ENCODE measurements at places on chromosomes 13 and 19. TPM values are rescaled to one million over a fixed set of nuclear protein-coding genes. Genes with fewer than 3 reads are reported as not detected.

GRCh38 chr13:101065329-101065728 is 351.0 kb downstream of the NALCN start:
- no peak for DNase-seq

DNA sequence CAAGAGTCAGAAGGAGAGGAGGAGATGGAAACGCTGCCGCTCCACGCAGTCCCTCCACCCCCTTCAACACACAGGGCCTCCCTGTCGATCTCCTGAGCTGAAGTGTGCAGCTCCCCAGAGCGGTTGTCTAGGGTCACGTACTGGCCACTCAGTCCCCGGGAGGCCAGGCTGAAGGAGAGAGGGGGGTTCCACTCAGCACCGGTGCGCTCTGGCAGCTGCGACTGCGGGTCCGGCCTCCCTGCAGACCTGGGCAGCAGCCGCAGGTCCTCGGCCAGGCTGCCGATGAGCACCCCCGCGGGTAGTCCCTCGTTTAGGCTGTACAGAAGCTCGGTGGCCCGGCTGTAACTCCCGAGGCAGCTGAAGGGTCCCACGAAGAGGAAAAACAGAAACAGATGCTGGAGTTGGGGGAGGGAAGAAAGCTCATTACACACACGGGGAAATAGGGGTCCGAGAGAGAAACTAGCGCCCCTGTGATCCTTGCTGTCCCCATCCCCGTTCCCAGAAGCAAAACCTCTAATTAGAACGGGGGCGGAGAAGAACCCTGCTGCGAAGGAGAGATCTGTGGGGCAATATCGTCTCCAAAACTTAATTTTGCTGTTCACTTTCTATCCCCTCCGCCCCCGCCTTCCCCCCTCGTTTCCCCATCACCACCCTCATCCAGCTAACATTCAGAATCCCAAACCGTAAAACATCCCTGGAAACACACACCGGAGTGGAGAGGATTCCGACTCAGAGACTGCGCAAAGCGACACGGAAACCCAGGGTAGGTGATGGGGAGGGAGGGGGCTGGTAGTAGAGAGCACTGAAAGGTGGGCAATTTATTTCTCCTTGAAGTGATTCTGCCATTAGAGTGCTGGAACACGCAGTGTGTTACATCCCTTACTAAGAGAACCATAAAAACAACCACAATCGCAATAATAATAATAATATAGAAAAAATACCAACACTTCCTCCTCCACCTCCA is 1.8 kb downstream of the PCDH20 start:
- peak; percentile 14 for DNase-seq

- DNase-seq: no peak
These were observed 9.0 kb upstream of the MYDGF start for GRCh38 chr19:4678881-4679790.

Gene VWA8
- 26.9 TPM for total RNA-seq

GRCh38 chr19:51120160-51120559 is 4.5 kb upstream of the SIGLEC9 start:
- DNase-seq: no peak

- no peak for DNase-seq
These were observed 14.2 kb upstream of the PTBP1 start for GRCh38 chr19:782878-783668.

Gene ANKLE1
- 6.4 TPM for total RNA-seq

Gene LNX2
- 33.7 TPM for total RNA-seq

- no peak for DNase-seq
These were observed 362.6 kb downstream of the KLF5 start for GRCh38 chr13:73421310-73421912.

Gene RANBP3
- total RNA-seq: 99.9 TPM

DNA sequence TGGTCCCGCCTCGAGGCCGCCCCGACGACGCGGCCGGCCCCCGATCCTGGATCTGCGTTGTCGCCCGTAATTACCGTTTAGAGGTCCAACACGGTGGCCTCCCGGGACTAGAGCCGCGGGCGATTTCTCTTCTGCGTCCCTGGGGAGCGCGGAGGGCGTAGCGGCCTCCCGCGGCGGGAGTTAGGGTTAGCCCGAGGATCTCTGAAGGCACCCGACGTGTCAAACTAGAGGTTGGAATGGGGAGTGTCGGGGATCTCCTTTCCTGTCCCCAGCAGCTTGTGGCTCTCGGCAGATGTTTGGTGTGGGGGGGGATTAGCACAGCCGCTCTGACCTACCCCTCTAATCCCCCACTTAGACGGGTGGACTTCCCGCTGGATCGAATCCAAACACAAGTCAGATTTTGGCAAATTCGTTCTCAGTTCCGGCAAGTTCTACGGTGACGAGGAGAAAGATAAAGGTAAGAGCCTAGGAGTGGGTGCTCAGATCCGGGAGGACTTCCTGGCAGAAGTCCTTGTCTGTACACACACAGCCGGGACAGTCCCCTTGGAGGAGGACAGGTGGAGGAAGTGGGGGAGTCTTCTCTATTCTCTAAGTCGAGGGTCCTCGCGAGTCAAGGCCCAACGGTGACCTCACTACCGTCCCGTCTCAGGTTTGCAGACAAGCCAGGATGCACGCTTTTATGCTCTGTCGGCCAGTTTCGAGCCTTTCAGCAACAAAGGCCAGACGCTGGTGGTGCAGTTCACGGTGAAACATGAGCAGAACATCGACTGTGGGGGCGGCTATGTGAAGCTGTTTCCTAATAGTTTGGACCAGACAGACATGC is 581 bp downstream of the CALR start:
- no peak for DNase-seq

DNA sequence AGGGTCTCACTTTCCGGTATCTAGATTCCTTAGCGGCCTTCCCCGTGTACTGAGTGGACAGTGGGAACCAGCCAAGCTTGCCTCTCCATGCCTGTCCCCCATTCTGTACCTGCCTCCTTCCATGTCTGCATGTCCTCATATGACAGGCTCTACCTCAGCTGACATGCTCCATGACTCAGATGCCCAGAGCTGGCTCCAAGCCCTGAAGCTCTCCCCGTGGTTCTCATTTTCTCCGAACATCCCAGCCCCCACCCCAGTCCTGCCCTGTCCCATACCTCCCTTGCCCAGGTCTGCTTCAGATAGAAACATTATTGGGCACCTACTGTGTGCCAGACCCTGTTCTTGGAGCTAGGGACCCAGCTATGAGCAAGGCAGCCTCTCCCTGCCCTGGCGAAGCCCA is 17.1 kb upstream of the SHFL start:
- DNase-seq: no peak

Gene ZNF549
- 11.6 TPM for total RNA-seq

GRCh38 chr13:77863144-77863543 is 55.5 kb downstream of the EDNRB start:
- DNase-seq: no peak

DNA sequence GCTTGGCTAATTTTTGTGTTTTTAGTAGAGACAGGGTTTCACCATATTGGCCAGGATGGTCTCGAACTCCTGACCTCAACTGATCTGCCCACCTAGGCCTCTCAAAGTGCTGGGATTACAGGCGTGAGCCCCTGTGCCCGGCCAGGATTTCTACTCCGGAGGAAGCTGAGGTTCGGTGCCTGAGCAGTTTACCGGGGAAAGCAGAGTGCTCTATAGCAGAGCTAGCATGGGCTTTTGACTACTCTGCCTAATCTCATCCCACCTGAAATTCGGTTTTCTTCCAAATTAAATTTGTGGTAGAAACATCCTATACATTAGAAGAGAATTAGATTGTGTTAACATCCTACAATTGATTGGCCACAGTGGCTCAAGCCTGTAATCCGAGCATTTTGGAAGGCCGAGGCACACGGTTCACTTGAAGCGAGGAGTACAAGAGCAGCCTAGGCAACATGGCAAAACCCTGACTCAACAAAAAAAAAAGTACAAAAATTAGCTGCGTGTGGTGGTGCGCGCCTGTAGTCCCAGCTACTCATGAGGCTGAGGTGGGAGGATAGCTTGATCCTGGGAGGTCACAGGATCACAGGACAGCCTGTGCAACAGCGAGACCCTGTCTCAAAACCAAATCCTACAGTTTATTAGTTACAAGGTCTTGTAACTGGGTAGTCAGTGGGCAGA is 1.6 kb downstream of the RPL13A start:
- no peak for DNase-seq

- no peak for DNase-seq
These were observed 18.8 kb downstream of the RFX1 start for GRCh38 chr19:13987101-13987890.

DNA sequence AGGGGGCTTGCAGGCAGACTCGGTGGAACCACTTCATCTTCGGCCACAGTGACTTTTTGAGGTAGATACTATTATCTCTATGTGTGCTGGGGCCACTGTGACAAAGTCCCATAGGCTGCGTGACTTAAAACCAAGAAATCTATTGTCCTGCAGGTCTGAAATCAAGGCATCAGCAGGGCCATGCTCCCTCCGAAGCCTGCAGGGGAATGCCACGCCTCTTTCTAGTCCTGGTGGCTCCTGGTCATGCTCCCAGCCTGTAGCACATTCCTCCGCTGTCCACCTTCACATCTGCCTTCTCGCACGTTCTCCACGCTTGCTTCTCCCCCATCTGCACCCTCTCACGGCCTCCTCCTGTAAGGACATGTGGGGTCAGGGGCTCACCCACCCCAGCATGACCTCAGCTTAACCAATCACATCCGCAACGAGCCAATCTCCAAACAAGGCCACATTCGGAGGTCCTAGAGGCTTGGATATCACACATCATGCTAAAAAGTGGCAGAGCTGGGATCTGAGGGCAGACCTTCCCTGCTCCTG is 21.0 kb upstream of the RAB20 start:
- DNase-seq: no peak

- DNase-seq: no peak
These were observed 29.0 kb upstream of the MIER2 start for GRCh38 chr19:373391-374182.

DNA sequence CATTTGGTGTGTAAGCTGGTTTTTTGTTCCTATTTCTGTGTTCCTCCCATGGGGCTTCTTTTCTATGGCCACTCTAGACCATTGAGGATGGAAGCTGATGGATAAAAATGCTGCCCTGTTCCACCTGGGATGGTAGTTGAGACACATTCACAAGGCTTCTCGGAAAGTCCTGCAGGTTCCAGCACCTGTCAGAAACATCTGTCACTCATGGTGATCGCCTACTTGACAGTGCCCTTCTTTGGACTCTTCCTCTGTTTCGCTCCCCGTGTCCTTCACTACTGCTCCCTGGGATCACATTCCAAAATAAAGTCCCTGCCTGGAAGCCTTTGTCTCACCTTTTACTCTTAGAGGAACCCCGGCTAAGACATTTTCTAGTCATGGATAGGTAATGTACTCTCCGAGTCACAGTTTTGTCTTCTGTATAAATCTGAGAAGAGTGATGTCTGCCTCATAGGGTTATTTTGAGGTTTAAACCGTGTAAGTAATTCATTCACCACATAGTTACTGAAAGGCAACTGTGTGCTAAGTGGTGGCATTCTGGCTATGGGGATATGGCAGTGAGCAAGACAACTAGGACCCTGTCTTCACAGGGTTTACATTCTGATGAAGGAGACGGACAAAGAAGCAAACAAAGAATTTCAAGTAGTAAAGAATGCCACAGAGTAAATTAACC is 21.0 kb downstream of the UBAC2 start:
- no peak for DNase-seq

- DNase-seq: no peak
These were observed 1979.9 kb upstream of the PRR20A start for GRCh38 chr13:55160867-55161266.

DNA sequence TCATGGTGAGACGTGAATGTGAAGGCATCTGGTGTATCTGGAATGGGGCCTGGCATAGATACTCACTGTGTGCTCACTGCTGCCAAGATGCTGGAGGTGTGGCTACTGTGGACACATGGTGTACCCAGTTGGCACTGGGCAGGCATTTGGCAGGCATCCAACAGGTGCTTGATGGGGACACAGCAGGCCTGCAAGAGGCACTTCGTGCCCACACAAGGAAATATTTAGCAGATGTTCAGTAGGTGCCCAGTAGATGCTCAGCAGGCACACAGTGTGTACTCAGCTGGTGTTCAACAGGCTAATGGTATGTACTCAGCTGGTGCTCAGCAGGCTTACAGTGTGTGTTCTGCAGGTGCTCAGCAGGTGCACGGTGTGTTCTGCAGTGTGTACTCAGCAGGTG is 14.2 kb downstream of the CRTC1 start:
- DNase-seq: no peak

DNA sequence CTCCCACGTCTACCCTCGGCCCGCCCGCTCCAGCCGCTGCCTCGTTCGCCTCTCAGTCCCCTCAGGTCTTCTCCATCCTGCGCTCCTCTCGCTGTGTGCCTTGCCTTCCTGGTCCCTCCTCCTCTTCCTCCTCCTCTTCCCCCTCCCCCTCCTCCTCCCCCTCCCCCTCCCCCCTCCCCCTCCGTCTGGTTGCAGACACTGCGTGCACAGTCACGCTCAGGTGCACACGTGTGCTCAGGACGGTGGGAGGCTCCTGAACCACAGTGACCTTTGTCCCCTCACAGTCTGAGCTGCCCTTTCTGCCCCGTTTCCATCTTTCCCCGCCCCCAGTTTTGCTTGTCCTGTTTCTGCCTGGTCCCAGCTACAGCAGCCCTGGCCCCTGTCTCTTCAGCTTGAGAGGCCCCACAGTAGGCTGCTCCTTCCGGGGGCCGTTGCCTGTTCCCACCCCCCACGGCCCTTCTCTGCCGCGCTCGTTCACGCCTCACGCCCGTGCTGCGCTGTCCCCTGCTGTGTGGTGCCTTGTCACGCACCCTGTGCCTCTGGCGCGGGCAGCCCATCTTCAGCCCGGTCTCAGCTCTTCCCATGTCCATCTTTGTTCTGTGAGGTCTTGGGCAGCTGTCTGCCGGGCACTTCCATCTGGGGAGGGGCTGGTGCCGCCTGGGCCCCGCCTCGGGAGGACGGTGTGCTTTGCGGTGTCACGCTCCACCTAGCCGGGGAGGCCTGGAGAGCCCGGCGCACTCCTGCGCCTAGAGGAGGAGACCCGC is 13.8 kb upstream of the RPS15 start:
- no peak for DNase-seq

- no peak for DNase-seq
These were observed 83.4 kb downstream of the ATP8A2 start for GRCh38 chr13:25455146-25455545.

All from progenitor cell of endocrine pancreas (in vitro differentiated cells).